ENCODE measurements at places on chromosomes 1 and 21. TPM values are rescaled to one million over a fixed set of nuclear protein-coding genes. Genes with fewer than 3 reads are reported as not detected.

The LAMC1 gene
- 104 TPM for total RNA-seq

The DCST2 gene
- total RNA-seq, result 1.2 TPM

The BMP8B gene
- total RNA-seq, result 5.2 TPM

The CRP gene
- total RNA-seq, result not detected

The ARTN gene
- total RNA-seq, result 0.33 TPM
